ENCODE measurements at places on chromosomes 4 and X. TPM values are rescaled to one million over a fixed set of nuclear protein-coding genes. Genes with fewer than 3 reads are reported as not detected.

SCML1 gene
- 1.6 TPM for total RNA-seq

IL2RG gene
- not detected for total RNA-seq

MAGEC1 gene
- total RNA-seq, result not detected

NPY1R gene
- total RNA-seq, result 24.0 TPM

ATP2B3 gene
- 0.35 TPM for total RNA-seq

ANXA3 gene
- total RNA-seq, result 21.6 TPM

FHIP1A gene
- 28.2 TPM for total RNA-seq

DNA sequence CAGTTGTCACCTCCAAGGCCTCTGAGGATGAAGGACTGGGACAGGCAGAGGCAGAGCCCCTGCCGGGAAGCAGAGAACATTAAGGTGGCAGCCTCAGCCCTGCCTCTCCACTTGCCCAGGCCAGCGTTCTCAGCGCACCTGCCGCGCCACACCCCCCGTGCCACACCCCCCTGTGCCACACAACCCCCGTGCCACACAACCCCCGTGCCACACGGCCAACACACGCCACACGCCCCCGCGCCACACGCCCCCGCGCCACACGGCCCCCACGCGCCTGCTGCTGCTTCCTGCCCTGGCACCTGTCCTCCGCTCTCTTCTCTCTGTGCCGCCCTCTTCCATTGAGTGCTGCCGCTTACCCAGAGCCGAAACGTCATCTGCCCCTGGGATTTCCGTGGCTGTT, 58.0 kb upstream of the ZFP42 start:
- DNase-seq, result no peak

GRCh38 chr4:74618659-74619058, 173.7 kb downstream of the AREG start:
- DNase-seq, result no peak

DNA sequence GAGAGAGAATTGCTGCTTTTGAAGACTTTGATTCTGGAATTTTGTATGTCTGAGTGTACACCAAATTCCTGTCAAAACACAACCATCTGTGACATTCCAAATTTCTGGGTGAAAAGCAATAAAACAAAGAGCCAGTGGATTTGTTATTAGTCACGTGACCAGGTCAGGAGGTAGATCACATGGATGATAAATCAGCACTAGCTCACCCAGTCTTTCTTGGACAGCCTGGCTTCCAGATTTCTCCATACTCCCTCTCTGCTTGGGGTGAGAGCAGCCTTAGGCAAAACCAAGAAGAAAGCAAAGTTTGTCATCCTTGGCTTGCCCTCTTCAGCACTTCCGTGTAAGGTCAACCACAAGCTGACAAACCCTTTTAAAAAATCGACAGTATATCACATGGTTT, 194.2 kb downstream of the CLCN4 start:
- no peak for DNase-seq

DNA sequence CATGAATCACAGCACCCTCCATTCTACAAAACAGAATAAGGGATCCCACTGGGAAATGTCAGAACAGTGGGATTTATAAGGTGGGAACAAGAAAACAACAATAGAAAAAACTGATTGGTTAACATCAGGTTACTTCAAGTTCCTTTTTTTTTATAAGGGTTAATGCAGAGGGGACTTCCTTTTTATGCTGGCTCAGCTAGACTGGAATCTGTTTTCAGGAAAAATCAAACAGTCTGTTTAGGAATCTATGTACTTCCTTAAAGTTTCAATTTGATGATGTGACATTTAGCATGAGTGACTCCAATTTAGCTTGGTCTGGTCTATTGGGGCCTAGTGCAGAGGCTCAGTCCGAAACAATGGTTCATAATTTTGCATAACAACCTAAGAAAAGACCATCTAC, 192.9 kb downstream of the ADGRA3 start:
- no peak for DNase-seq

GRCh38 chrX:26922278-26922677, 540.9 kb downstream of the PPP4R3C start:
- DNase-seq, result no peak

GRCh38 chrX:114006664-114007063, 577.2 kb upstream of the HTR2C start:
- DNase-seq, result no peak

GRCh38 chr4:2093265-2093664, 34.1 kb downstream of the NAT8L start:
- DNase-seq, result no peak
